Hepatocyte (in vitro differentiated cells): ENCODE measurements at places on chromosomes 1 and 21.
A peak's percentile ranks its signal among the peaks of the same experiment; 100 is the strongest.

DNA sequence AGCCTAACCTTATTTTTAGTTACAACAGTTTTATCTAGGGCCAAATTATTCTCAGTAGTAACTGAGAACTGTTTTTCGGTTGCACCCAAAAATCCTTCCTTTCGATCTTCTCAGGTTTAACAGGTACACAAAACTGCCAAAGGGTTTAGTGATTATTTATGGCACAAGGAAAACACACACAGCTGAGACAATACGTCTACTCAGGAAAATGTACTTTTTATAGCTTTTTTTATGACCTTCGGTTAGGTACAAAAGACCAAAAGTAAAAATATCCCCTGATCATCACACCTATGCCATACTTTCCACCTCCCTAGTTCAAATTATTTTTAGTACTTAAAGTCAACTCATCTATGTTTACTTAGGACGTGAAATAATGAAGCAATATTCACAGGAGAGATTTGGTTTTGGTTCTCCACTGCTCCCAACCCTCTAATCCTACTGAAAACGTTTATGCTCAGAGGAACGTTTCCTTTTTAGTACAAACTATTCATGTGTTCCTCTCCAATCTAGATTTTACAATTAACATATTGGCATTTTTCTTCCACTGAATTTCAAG lies 48.7 kb downstream of the TTLL7 start:
- no peak for DNase-seq

- DNase-seq = no peak
Measured at GRCh38 chr1:98121646-98122045, 200.8 kb upstream of the DPYD start.

- DNase-seq = no peak
Measured at GRCh38 chr1:112603012-112603411, 15.9 kb downstream of the ST7L start.

GRCh38 chr1:168615965-168616364 lies 39.6 kb downstream of the XCL1 start:
- no peak for DNase-seq

DNA sequence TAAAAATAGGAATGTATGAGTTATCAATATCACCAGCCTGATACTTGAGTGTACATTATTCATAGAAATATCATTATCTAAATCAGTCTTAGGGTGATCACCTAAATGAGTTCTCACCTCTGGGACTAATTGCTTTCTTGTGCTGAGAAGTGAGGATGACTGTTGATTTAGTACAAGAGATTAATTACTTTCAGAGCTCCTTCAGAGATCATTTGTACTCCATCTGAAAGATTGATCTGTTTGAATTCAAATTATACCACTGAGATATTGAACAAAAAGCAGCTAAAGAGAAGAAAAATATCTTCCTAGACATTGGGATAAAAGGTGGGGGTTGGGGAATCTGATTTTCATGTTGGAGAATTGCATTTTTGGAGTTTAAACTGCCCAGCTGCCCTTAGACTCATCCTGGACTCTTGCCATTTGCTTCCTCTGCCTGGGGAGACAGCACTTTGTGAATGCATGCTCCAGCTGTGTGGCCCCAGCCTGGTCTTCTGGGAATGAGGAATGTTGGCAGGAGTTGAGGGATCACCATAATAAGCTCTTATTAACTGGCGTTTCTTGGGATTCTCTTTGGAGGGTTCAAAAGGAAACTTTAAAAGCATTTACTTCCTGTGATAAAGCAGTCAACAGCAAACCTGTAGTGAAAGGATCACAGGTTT lies 19.7 kb upstream of the PGBD2 start:
- no peak for DNase-seq

DNA sequence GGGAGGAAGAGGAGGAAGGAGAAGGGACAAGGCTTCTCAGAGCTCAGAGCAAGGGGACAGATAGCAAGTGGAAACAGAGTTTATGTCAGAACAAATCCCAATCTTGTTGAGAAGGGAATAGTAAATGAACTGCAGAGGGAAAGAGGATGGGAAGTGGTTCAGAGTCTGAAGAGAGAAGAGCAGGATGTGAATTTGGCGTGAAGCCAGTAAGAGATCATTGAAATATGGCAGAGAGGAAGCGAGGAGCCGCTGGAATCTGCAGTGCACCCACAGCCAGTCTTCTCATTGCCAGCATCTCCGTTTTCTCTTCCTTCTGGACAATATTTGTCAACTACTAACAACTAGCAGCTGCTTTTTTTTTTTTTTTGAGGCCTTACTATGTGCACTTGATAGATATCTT lies 19.1 kb downstream of the OLFML3 start:
- DNase-seq = peak; percentile 32

DNA sequence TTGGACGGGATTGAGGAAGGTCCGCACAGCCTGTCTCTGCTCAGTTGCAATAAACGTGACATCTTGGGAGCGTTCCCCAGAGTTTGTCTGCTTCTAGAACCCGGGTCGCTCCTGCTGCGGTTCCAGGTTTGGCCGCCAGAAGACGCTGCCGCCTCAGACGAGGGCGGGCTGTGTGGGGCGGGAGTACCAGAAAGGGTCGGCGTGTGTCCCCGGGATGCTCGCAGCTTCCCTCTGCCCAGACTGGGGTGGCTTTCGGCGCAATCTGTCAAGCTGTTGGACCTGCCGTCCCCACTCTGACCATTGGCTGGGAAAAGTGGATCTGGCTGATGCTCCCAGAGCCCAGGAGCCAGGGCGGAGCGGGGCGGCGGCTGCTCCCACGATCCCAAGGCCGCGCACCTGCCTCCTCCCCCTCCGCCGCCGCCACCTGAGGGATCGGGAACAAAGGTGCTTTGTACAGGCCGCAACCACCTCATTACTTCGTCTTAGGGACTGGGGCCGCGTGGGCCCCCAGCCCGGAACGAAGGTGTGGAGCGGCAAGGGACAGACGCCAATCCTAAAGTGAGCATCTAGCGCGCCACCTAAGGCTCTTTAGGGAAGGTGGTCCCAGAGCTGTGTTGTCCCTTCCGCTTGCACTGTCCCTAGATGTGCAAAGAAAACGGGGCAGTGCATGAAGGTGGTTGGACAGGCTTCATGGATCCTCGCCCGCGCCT lies 683 bp upstream of the EFNA4 start:
- DNase-seq = peak; percentile 83
